NCI-H460 (cell line): ENCODE measurements at places on chromosomes 6 and 20.

GRCh38 chr6:31568537-31568961 lies 3.5 kb upstream of the LTA start:
- no peak for DNase-seq

- DNase-seq, result no peak
These were observed 382.8 kb downstream of the CDH26 start for GRCh38 chr20:60341062-60341461.

DNA sequence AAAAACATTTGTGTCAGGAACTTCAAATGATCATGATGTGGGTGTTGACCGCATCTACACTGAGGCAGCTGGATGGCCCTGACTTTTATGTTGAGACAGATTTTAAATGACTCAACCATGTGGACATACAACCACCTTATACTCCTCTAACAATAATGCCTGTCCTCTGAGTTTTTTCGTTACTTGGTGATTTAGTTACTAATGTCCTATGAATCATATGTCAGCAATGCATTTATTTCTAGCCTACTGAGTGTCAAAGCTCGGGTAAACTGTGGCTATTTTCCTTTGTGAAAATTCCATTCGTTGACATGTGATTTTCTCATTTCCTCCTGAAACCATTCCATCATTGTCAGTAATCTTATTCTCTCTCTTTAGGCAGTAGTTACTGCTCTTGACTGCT lies 38.9 kb upstream of the NKX2-4 start:
- DNase-seq, result peak; percentile 17

DNA sequence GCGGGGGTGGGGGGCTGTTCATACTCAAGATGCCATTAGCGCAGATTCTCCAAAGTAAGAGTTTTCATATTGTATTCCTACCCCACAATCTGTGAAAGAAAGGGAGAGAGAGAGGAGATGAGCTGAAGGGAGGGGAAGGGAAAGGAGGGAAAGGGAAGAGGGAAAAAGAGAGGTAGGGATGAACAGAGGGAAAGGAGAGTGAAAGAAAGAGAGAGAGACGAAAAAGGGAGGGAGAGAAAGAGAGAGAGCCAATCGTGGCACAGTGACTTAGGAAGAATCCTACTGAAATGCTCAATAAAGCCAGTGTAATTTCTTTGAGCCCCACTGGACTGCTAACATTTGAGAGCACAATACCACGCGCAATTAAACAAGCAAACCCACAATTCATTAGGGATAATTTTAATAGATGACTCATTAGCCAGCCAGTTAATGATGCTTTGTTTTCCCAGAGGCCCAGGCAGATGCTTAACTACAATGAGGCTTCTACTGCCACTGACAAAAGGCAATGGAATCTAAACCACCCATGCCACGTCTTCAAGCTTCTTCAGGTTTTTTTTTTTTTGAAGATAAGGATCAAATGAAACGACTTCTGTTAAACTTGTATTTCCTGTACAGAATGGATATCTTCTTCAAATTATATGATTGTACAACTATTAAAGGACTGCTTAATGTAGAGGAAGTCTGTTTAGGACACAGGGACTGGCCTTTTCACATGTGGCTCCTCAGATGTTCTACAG lies 306.8 kb downstream of the FOXC1 start:
- DNase-seq, result no peak

DNA sequence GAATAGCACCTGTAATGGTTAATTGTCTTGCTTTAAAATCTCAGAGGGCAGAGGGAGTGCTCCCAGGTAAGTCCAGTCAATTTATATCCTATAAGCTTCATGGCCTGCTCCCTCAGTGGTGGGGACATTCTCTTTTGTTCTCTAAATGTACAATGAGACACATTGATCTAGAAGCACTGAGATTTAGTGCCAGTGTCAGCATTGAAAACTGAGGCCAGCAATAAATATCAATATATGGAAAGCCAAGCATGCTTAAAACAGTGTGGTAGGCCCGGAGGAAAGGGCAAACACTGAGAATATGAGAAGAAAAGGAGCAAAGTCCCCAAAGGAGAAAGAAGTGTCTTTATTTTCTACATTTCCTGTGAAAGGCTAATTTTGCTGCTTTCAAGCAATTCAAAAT lies 68.4 kb upstream of the CCN2 start:
- no peak for DNase-seq

GRCh38 chr20:3815703-3816315 lies 4.5 kb upstream of the AP5S1 start:
- no peak for DNase-seq

- no peak for DNase-seq
These were observed 223.7 kb upstream of the SULF2 start for GRCh38 chr20:48008850-48009515.

DNA sequence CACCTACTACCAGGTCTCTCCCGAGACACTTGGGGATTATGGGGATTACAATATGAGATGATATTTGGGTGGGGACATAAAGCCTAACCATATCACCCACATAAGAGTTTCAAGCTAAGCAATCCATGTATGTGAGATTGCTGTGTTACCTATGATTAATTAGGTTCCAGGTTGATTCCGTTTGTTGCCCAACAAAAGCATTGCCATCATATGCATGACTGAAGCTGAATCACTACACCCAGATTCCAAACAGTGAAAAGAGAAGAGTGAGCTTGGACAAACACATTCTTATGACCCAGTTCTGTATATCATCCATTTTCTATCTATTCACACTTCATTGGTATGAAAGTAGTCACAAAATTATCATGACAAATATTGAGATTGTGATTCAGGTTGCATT lies 952.5 kb upstream of the MAN1A1 start:
- no peak for DNase-seq
